ENCODE measurements at places on chromosomes 7 and 10. TPM values are rescaled to one million over a fixed set of nuclear protein-coding genes. Genes with fewer than 3 reads are reported as not detected.

DNA sequence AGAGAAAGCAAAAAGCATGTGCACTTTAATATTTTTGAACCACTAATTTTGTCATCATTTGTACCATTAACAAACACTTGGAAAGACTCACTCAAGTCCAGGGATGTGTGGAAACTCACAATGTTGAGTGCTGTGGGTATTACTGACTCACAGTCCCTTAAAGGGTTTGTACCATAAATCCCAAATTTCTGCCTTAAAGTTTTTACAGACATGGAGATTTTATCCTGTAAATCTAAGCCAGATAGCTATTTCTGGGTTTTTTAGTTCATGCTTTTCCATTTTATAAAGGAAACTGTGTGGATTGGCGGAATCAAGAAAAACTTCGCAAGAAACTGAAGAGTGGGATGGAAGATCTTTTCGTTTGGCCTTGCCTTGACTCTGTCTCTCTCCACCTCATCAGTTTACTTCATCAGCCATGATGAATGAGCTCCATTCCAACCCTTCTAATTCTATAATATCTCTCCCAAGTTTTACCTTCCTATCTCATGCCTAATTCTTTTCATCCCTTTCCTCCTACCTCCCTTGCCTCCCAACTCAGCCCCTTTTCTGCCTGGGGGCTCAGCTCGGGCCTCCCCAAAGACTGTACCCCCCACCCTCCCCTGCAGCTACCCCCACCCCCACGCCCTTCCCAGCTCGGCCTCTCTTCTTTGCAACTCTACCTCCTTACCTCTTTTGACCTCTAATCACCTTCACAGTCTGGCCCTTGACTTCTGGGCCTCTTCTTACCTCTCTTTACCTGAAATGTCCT lies 218.5 kb upstream of the MKLN1 start:
- peaks cover 44% of the 10 kb centered on the region for H3K4me1 ChIP-seq
- H3K4me3 ChIP-seq = peak overlapping the region; percentile 91
- no peaks in the 10 kb centered on the region for H3K27me3 ChIP-seq

The IGFBP3 gene
- total RNA-seq = 2,046 TPM

- no peak for DNase-seq
- no peak overlapping the region for H3K27ac ChIP-seq
- H3K4me1 ChIP-seq = no peaks in the 10 kb centered on the region
- H3K36me3 ChIP-seq = no peaks in the 10 kb centered on the region
- H3K27me3 ChIP-seq = peaks cover 11% of the 10 kb centered on the region
These were observed 263.5 kb upstream of the PODXL start for GRCh38 chr7:131819891-131820290.

The LIPN gene
- not detected for total RNA-seq

The PSPH gene
- total RNA-seq = 49.9 TPM

The TFEC gene
- total RNA-seq = under 0.01 TPM

DNA sequence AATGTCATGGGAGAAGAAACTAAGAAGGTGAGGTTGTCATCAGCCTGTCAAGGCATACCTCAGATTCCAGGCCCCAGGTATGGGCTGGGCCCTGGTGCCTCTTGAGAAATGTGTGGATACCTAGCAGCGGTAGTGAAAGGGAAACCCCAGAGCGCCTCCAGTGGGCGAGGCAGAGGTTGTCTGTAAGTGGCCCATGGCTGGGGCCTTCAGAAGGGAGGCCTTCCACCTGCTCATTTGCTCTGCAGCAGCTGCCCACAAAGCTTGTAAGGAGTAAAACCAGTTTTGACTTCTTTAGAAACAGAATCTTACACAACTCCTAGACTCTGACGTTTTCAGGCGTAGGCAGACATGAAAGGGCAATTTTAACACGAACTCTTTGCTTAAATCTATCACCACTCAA lies 509.9 kb downstream of the PARD3 start:
- no peak overlapping the region for H3K27ac ChIP-seq
- no peak for DNase-seq
- H3K4me1 ChIP-seq = no peaks in the 10 kb centered on the region
- H3K4me3 ChIP-seq = no peak overlapping the region
- H3K36me3 ChIP-seq = no peaks in the 10 kb centered on the region
- H3K27me3 ChIP-seq = no peaks in the 10 kb centered on the region

- peaks cover 13% of the 10 kb centered on the region for H3K4me1 ChIP-seq
- no peak overlapping the region for H3K4me3 ChIP-seq
- no peak for DNase-seq
These were observed 231.1 kb upstream of the ZNF32 start for GRCh38 chr10:43879742-43880141.

GRCh38 chr10:30691639-30692015 lies 62.1 kb upstream of the LYZL2 start:
- H3K4me3 ChIP-seq = peak overlapping the region; percentile 53
- peak overlapping the region; percentile 82 for H3K27ac ChIP-seq

The IKZF1 gene
- under 0.01 TPM for total RNA-seq

GRCh38 chr7:128755075-128755818 lies 16.1 kb downstream of the CALU start:
- H3K36me3 ChIP-seq = peaks cover 90% of the 10 kb centered on the region
- no peak overlapping the region for H3K4me3 ChIP-seq
- no peak for DNase-seq
- H3K27ac ChIP-seq = peak overlapping the region; percentile 86
- H3K27me3 ChIP-seq = no peaks in the 10 kb centered on the region
- H3K4me1 ChIP-seq = peaks cover 42% of the 10 kb centered on the region

- no peak overlapping the region for H3K4me3 ChIP-seq
- no peak overlapping the region for H3K27ac ChIP-seq
- no peaks in the 10 kb centered on the region for H3K4me1 ChIP-seq
These were observed 57.5 kb downstream of the COL17A1 start for GRCh38 chr10:104028146-104028545.

DNA sequence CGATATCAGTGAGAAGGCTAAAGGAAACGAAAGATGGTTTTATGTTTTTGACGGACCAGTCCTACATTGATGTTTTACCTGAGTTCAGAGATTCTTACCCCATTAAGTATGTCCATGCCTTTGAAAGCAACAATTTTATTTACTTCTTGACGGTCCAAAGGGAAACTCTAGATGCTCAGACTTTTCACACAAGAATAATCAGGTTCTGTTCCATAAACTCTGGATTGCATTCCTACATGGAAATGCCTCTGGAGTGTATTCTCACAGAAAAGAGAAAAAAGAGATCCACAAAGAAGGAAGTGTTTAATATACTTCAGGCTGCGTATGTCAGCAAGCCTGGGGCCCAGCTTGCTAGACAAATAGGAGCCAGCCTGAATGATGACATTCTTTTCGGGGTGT lies 27.7 kb downstream of the MET start:
- H3K27ac ChIP-seq = no peak overlapping the region
- H3K4me3 ChIP-seq = no peak overlapping the region
- H3K4me1 ChIP-seq = peaks cover 7% of the 10 kb centered on the region
- no peaks in the 10 kb centered on the region for H3K27me3 ChIP-seq
- H3K36me3 ChIP-seq = peaks cover 47% of the 10 kb centered on the region
- no peak for DNase-seq

The ABLIM1 gene
- total RNA-seq = 11.2 TPM

Data from osteoblast (primary cell).